ENCODE measurements at places on chromosomes 16 and 17.

DNA sequence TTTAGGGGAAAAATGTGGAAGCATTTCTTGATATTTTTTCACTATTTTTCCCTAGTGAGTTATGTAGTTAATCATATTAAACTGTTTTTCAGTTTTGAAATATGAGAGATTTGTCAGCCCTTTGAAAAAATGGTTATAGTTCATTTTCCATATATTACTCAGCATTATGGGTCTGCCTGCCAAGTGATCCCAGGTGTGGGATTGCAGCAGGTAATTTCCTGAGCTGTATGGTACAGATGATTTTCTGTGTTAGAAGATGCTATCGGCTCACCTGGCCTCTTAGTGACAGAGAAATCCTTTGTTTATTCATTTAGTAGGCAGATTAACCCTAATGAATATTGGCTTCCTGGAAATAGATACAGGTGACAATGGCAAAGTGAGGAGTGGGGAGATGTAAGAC, 275.1 kb upstream of the TBX2 start:
- no peak for DNase-seq

DNA sequence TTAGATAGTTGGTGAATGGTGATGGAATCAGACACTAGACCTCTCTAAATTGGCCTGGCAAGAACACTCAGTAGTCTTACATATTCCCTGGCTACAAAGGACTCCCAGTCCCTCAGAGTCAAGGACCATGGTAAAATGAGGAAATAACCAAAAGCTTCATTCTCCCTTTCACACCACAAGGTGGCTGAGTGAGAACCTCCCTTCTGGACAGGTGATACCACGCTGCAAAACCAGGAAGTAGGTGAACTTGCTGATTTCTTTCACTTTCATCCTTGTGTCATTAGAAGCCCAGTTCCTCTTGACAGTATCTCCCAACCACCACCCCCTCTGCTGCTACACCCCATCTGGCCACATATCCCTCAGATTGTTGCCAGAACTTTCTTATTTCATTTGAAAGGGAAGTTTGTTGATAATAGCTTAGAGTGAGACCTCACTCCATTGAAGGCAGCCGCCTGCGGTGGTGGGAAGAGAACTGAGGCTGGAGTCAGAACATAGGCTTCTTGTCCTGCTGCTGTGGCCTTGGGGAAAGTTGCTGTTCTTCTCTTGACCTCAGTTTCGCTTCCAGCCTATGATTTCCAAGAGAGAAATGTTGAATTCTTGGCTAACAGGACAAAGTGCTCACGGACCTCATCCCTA, 290.6 kb upstream of the CCL2 start:
- peak; percentile 74 for DNase-seq

DNA sequence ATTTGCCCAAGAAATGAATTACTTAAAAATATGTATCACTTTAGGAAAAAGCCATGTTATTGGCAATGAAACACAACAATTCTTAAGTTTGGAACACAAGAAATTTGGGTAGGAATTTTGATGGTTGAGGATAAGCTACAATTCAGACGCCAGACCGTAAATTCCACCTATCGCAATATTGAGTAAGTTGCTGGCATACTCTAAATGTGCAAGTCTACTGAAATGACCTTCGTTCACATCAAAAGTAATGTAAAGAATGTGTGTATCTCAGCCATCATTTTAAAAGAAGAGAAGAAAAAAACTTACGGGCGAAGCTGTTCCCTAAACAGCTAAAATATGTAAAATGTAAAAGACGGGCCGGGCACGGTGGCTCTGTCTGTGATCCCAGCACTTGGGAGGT, 33.4 kb downstream of the UBE2G1 start:
- no peak for DNase-seq

- DNase-seq: no peak
Observed at GRCh38 chr17:1076299-1076981, 79.5 kb downstream of the TIMM22 start.

GRCh38 chr16:22355487-22355908, 18.9 kb downstream of the CDR2 start:
- DNase-seq: no peak

DNA sequence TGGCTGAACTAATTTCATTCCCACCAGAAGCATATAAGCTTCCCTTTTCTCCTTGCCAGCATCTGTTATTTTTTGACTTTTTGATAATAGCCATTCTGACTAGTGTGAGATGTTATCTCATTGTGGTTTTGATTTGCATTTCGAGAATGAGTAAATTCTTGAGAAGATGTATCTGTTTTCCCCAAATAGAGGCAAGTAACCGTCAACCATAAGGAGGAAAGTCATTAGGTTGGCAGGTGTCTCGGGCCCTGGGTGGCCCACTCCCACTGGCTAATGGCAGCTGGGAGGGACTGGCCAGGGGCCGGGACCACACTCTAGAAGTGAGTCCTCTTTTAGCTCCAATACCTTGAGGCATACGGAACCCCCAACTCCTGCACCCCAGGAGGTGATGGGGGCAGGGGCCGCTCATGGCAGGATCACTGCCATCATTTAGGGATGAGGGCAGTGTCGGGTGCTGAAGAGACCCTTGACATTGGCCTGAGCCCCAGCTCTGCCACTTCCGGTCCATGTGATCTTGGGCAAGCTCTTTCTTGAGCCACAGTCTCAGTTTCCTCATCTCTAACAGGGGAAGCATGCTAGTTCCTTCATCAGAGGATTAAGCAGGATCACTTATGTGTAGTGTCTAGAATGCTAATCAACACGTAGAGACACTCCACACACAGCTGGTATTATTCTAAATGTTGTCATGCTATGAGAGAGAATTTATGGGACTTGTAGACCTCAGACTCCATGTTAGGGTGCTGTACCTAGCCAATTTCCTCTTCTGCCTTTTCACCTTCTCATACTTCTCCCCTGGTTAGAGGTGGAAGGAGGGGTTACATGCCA, 44.3 kb downstream of the RGS9 start:
- DNase-seq: peak; percentile 76

DNA sequence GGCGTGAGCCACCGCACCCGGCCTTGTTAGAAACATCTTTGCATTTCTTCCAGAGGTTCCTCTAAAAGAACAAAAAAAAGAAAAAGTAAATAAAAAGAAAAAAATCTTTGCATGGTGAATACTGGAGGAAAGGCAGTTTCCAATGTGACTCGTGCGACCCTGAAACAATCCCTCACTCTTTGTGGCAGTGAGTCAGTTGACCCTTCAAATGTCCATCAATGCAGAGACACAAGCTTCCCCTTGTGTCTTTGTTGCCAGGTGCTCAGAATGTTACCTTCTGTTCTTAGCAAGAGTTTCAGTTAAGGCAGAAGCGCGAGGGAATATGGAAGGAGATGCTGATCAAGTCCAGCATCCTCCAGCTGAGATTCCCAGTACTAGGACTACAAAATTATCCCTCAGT, 16.4 kb downstream of the CACNG4 start:
- no peak for DNase-seq

- no peak for DNase-seq
Observed at GRCh38 chr16:73616166-73616753, 568.3 kb upstream of the ZFHX3 start.

DNA sequence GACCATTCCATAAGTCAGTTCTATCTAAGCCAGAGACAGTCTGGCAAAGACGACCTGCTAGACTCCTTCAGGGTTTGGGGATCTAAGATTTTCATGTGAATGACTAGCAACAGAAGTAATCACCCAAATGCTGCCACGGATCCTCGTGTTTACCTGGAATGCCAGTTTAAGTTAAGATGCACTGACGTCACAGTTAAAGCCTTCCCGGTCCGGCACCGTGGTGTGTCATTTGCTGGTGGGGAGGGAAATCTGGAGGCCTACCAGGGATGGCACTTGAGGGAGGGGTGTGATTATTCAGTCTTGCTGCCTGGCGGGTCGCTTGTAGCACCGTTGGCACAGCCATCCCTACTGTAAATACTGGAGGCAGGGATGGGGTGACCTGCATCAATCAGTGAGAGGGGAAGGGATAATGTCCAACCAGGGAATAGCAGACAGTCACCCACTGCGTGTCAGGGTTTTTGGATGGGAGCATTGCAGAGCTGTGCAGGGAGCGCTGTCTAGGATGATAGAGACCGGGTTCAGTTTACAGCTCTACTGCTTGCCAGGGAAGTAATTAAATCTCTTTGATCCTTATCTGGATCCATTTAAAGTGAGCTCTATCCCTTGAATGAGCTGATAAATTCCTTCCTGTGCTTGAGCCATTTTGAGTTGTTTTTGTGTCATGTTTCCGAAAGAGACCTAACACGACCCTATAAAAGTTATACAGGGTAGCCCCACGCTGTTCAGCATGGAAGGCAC, 764.7 kb upstream of the EEF2KMT start:
- no peak for DNase-seq
